Right lobe of liver (tissue), 6 donors: ENCODE measurements at places on chromosomes 12 and 14. TPM values are rescaled to one million over a fixed set of nuclear protein-coding genes. Genes with fewer than 3 reads are reported as not detected.

Gene SDR9C7
- not detected for total RNA-seq

Gene SLC2A3
- total RNA-seq = 8.4 TPM

Gene NKX2-1
- not detected for total RNA-seq

Gene SLC25A21
- 0.09 TPM for total RNA-seq

Gene SMCO2
- not detected for total RNA-seq

GRCh38 chr12:49584591-49584990 is 16.6 kb upstream of the MCRS1 start:
- no peak overlapping the region for H3K27ac ChIP-seq
- H3K4me1 ChIP-seq = no peaks in the 10 kb centered on the region
- no peak for DNase-seq
- no peaks in the 10 kb centered on the region for H3K36me3 ChIP-seq

- peak within 1 kb of the TSS; percentile 98 for H3K27ac ChIP-seq
- H3K4me3 ChIP-seq = peak within 1 kb of the TSS; percentile 88
- H3K27me3 ChIP-seq = no peaks in the 10 kb centered on the region
- no peaks in the 10 kb centered on the region for H3K4me1 ChIP-seq
- no peaks in the 10 kb centered on the region for H3K36me3 ChIP-seq
Measured at GRCh38 chr14:64504310-64504896, at the start of gene ZBTB1. Gene ZBTB1 (plus strand): TSS chr14:64504770. CDS start chr14:64521505, 16,735 bp downstream.

GRCh38 chr12:104410786-104411185 is 46.0 kb upstream of the CHST11 start:
- no peak overlapping the region for H3K27ac ChIP-seq
- H3K4me3 ChIP-seq = no peak overlapping the region
- H3K27me3 ChIP-seq = no peaks in the 10 kb centered on the region
- no peak for DNase-seq
- no peaks in the 10 kb centered on the region for H3K4me1 ChIP-seq

DNA sequence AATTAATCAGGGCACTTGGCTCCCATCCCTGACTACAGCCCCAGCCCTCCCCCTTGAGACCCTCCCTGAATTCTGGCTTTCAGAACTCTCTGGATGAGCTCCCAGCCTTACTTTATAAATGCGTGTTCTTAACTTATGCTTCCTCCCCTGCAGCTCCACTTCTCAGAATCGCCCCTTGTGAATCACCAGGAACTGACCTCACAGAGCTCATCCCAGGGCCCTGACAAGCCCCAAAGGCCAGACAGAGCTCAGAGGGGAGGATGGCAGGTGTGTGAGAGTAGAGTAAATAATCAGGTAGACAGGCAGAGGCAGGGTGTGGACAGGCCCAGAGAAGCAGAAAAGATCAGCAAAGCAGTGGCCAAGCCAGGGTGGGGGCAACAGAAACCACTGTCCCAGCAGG is 68.2 kb upstream of the FOXN3 start:
- no peak overlapping the region for H3K4me3 ChIP-seq
- H3K27me3 ChIP-seq = no peaks in the 10 kb centered on the region
- H3K36me3 ChIP-seq = no peaks in the 10 kb centered on the region
- H3K27ac ChIP-seq = no peak overlapping the region
- DNase-seq = no peak

GRCh38 chr12:48977290-48978281 is 536 bp upstream of the WNT1 start:
- peaks cover 8% of the 10 kb centered on the region for H3K27me3 ChIP-seq
- no peaks in the 10 kb centered on the region for H3K36me3 ChIP-seq
- no peak overlapping the region for H3K27ac ChIP-seq
- H3K4me1 ChIP-seq = peaks cover 4% of the 10 kb centered on the region

DNA sequence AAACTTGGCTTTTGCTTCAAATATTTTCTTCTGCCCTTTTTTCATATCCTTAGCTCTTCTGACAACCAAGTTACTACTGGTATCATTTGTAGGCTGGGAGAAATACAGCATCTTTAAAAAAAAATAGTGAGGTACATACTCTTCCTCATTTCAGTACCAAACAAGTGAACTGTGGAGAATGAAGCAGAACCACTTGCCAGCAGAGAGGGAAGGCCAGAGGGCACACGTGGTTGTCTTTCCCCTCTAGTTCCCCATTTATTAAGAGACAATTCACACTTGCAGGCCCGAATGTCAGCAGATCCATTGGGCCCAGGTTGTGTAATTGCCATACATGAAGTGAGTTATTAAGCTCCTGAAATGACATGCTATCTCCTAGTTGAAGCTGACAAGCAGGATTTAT is 3.2 kb downstream of the SUSD6 start:
- H3K27me3 ChIP-seq = no peaks in the 10 kb centered on the region
- H3K36me3 ChIP-seq = no peaks in the 10 kb centered on the region
- no peaks in the 10 kb centered on the region for H3K4me1 ChIP-seq
- no peak overlapping the region for H3K4me3 ChIP-seq
- peak overlapping the region; percentile 72 for H3K27ac ChIP-seq
- no peak for DNase-seq

GRCh38 chr12:4448943-4449850 is 3.6 kb upstream of the FGF6 start:
- no peak for DNase-seq
- no peaks in the 10 kb centered on the region for H3K36me3 ChIP-seq
- no peaks in the 10 kb centered on the region for H3K27me3 ChIP-seq
- no peaks in the 10 kb centered on the region for H3K4me1 ChIP-seq
- no peak overlapping the region for H3K4me3 ChIP-seq

DNA sequence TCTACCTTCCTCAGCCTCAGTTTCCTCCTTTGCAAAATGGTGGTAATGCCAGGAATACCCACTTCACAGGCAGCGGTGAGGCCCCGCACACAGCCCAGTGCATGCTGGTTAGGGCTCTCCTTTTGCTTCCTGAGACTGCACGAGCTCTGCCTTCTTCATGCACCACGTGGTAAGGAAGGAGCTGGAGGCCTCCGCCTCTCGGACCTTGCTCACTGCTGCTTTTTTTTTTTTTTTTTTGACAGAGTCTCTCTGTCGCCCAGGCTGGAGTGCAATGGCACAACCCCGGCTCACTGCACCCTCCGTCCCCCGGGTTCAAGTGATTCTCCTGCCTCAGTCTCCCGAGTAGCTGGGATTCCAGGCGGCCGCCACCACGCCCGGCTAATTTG is 18.1 kb downstream of the TAMALIN start:
- DNase-seq = no peak
- H3K36me3 ChIP-seq = no peaks in the 10 kb centered on the region
- no peaks in the 10 kb centered on the region for H3K27me3 ChIP-seq
- peak overlapping the region; percentile 58 for H3K27ac ChIP-seq
- H3K4me1 ChIP-seq = no peaks in the 10 kb centered on the region
- no peak overlapping the region for H3K4me3 ChIP-seq

- no peak overlapping the region for H3K4me3 ChIP-seq
- no peaks in the 10 kb centered on the region for H3K36me3 ChIP-seq
- DNase-seq = no peak
- no peaks in the 10 kb centered on the region for H3K4me1 ChIP-seq
- H3K27ac ChIP-seq = no peak overlapping the region
Measured at GRCh38 chr12:108619369-108620160, 14.1 kb downstream of the SELPLG start.
